ENCODE measurements at places on chromosomes 2 and 18.
A peak's percentile ranks its signal among the peaks of the same experiment; 100 is the strongest.

GRCh38 chr2:162006337-162006736, 67.7 kb downstream of the DPP4 start:
- no peak for DNase-seq

GRCh38 chr2:8421658-8422449, 260.0 kb upstream of the ID2 start:
- no peak for DNase-seq

DNA sequence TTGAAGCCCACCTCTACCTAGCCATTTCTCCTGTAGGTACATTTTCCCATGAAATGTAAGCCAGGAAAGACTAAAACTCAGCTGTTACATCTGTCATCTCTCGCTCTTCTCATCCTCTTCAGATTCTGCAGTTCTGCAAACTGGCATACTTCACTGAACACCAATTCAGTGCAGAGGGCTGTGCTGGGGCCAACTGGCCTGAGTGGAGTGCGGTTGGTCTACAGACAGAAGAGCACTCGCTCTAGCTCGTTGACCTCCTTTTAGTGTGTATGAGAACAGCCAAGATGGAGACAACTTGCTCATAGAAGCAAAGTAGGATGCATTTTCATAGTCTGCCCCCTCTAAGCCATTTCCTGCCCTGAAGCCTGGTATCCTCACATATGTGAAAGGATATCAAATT, 862.6 kb downstream of the BCL11A start:
- DNase-seq: no peak

GRCh38 chr2:177989029-177989885, 83.3 kb downstream of the PDE11A start:
- DNase-seq: no peak

- DNase-seq: peak; percentile 48
Observed at GRCh38 chr2:66426244-66427111, 8.4 kb upstream of the MEIS1 start.

DNA sequence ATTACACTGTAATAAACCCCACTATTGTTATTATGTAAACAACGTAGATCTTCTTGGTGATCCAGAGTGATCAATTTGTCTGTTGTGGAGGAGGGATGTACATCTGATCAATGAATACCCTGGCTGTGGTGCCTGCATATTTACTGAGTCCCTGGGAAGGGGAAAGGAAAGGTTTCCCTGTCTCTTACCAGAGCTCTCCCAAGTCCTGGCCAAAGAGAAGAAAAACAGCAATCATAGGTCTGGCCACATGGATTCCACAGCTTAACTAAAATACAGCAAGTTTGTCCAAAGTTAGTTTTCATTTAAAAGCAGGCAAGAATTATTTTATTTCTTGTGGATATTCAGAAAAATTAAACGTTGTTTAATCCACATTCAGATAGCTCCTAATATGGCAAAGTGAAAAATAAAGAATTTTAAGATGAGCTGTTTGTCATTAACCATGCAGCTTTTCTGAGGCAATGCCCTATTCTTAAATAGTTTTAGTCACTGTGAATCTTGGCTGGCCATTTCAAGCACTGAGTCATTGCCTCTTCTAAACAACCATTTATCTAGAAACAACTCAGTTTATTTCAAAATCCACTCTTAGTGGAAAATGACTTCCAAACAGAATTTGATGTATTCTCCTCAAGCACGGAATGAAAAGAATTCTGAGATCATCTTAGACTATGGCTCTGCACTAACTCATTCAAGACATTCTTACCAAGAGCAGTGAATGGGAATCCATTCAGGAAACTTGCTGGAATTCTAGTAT, 1004.4 kb upstream of the CDH2 start:
- no peak for DNase-seq

DNA sequence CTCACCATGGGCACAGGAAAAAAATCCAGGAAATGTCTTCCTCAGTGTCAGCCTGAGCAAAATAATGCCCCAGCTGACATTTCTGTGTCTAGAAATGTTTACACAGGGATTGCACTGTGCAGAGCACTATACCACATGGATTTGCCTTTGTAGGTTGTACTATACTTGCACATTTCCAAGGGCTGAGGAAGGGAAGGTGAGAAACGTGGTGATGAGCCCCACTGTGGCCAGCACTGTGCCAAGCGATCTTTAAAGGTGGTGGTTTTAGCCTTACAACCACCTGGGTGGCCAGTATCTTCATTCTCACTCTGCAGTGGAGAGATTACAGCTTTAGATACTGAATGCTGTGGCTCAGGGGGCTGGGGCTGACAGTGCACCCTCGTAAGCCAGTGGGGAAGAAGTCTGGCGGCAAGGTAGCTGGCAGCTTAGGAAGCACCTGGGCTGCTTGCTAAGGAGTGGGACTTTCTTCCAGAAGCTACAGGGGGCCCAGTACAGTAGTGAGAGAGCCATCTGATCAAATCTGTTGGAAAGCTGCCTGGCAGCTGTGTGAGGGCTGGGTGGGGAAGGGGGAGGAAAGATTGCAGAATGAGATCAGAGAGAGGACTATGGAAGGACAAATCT, 81.4 kb upstream of the MSH2 start:
- DNase-seq: no peak

DNA sequence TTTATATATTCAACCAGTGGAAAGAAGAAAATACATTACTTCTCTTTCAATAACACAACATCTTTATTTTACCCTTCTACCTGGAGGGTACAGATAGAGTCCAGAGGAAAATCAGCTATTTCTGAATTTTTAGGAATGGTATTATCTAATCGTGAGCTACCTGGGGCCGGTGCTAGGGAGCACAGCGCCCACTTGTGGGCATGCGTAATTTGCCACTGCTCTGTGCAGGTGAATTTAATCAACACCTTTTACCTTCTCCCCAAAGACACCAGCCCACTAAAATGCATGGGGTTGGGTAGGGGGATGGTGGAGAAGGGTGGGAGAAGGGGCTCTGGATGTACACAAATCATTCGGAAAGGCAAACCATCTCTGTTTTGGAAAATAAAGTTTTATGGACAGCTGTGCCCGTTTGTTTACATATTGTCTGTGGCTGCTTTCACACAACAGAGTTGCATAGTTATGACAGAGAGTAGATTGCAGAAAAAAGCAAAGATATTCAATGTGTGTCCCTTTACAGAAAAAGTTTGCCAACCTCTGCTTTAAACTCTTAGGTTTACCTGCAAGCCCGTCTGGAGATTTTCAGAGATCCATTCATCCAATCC, 51.5 kb upstream of the DCC start:
- DNase-seq: peak; percentile 51

DNA sequence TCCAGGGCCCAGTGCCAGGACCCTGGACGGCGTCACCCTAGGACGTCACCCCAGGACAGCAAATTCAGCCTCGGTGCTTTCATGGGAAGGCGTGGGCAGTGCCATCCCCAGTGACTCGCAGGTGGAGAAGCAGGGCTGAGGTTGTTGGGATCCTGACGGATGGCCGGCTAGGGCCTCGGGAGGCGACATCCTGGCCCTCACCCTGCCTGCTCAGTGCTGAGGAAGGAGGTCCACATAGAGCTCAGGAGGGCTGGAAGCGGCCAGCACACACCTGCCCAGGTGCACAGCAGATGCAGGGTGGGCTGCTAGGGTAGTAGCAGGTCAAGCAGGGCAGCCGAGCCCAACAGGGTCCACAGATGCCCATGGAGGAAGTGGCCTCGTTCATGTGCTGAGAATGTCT, 482.0 kb upstream of the SALL3 start:
- no peak for DNase-seq
